ENCODE measurements at places on chromosomes 7 and 10. TPM values are rescaled to one million over a fixed set of nuclear protein-coding genes. Genes with fewer than 3 reads are reported as not detected.

GRCh38 chr10:34549953-34550352 is 265.1 kb downstream of the PARD3 start:
- no peak overlapping the region for H3K27ac ChIP-seq
- H3K4me3 ChIP-seq = no peak overlapping the region
- H3K27me3 ChIP-seq = no peaks in the 10 kb centered on the region
- H3K4me1 ChIP-seq = no peaks in the 10 kb centered on the region
- DNase-seq = no peak

- no peak for DNase-seq
- no peaks in the 10 kb centered on the region for H3K4me1 ChIP-seq
- no peaks in the 10 kb centered on the region for H3K27me3 ChIP-seq
- no peak overlapping the region for H3K4me3 ChIP-seq
Observed at GRCh38 chr7:37220664-37221063, 228.0 kb downstream of the ELMO1 start.

Gene FRMD4A
- total RNA-seq = 3.1 TPM

GRCh38 chr7:128350708-128351295 is 7.1 kb upstream of the RBM28 start:
- peaks cover 29% of the 10 kb centered on the region for H3K27me3 ChIP-seq
- H3K36me3 ChIP-seq = no peaks in the 10 kb centered on the region
- no peak overlapping the region for H3K4me3 ChIP-seq
- H3K4me1 ChIP-seq = peaks cover 14% of the 10 kb centered on the region

- no peaks in the 10 kb centered on the region for H3K4me1 ChIP-seq
- H3K27me3 ChIP-seq = no peaks in the 10 kb centered on the region
- no peaks in the 10 kb centered on the region for H3K36me3 ChIP-seq
- no peak overlapping the region for H3K27ac ChIP-seq
- H3K4me3 ChIP-seq = no peak overlapping the region
- no peak for DNase-seq
Observed at GRCh38 chr7:17516771-17517170, 218.3 kb downstream of the AHR start.

DNA sequence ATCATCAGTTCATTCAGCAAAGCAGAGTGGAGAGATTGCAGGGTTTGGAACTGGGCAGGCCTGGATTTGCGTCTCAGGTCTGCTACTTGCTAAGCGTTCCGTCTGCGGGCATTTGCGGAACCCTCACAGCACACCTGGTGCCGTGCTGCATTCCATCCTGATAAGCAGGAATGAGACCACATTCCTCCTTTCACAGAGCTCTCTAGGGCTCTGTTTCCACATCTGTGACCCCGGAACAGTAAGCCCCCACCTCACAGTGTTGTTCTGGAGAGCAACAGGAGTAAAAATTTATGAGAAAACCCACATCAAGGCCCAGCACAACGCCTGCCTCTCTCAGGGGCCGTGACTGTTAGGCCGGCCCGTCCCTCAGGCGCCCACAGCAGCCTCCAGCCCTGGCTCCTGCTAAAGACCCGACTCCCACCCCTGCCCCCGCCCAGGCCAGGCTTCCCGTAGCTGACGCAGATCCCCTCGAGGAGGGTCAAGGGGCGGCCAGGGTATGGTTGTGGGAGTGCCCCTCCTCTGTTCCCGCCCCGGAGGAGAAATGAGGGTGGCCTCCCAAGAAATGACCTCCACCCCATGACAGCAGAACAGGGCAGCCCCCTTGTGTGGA is 128.9 kb downstream of the RGS10 start:
- no peaks in the 10 kb centered on the region for H3K4me1 ChIP-seq
- no peaks in the 10 kb centered on the region for H3K27me3 ChIP-seq
- no peak for DNase-seq
- no peak overlapping the region for H3K27ac ChIP-seq

GRCh38 chr7:73770002-73770859 is at the start of gene CLDN3:
TSS of gene CLDN3 (minus strand) at chr7:73770270. CDS start at chr7:73770049, 221 bp downstream.
- H3K4me3 ChIP-seq = peak within 1 kb of the TSS; percentile 26
- no peaks in the 10 kb centered on the region for H3K36me3 ChIP-seq
- H3K27ac ChIP-seq = no peak within 1 kb of the TSS
- peaks cover 36% of the 10 kb centered on the region for H3K27me3 ChIP-seq
- H3K4me1 ChIP-seq = peaks cover 8% of the 10 kb centered on the region

DNA sequence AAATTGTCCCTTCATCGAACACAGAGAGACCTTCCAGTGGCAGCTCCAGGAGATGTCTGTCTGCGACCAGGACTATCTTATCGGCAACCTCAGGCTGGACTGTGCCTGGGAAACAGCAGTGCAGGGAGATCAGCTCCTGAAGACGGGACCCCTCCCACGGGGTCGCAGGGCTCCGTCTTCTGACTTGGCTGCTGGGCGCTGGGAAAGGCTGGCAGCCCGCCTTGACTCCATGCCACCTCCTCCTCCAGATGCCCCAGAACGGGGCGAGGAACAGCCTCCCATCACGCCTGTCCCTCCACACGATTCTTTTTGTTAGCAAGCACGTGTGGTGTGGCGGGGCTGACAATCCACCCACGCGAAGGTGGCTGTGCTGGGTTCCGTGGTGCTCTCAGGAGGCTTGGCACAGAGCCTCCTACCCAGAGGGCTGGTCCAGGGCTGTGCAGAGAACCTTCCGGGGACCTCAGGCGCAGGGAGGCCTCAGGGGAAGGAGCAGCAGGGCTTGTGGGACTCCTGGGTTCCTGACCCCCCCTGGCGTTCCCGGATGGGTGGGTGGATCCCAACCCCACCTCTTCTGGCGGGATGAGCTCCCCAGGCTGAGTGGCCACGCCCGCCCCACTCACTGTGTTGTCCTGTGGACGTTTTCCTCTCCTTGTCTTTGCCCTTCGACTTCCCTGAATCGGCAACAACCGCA is 47.6 kb upstream of the NKX6-2 start:
- no peak for DNase-seq
- H3K27me3 ChIP-seq = peaks cover 14% of the 10 kb centered on the region
- H3K36me3 ChIP-seq = no peaks in the 10 kb centered on the region
- H3K27ac ChIP-seq = no peak overlapping the region

GRCh38 chr10:43427166-43427825 is 9.6 kb upstream of the ZNF487 start:
- H3K36me3 ChIP-seq = no peaks in the 10 kb centered on the region
- no peak overlapping the region for H3K27ac ChIP-seq
- peaks cover 21% of the 10 kb centered on the region for H3K4me1 ChIP-seq
- peak; percentile 50 for DNase-seq
- H3K4me3 ChIP-seq = peak overlapping the region; percentile 9

DNA sequence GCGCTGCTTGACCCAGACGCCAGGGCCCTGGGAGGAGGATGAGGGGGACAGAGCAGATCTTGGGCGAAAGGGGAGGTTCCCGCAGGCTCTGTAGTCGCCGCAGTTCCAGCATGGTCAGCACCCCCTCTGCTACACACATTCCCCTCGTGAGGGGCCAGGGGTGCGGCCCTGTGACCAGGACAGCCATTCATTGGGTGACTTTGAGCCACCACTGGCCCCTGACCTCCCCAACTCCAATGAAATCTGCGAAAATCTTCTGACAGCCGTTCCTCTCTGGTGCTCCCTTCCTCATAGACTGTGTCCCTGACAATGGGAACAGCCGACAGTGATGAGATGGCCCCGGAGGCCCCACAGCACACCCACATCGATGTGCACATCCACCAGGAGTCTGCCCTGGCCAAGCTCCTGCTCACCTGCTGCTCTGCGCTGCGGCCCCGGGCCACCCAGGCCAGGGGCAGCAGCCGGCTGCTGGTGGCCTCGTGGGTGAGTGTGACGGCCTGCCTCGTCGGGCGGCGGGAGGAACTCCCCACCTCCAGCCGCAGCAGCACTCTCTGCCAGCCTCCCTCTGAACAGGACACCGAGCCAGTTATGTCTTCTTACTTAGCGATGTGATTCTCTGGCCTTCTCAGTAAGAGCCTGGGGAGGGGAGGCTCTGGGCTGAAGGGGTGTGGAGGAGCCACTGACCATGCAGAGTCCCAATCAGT is 825 bp downstream of the TMEM176A start:
- H3K36me3 ChIP-seq = no peaks in the 10 kb centered on the region
- DNase-seq = no peak
- H3K27me3 ChIP-seq = peaks cover 55% of the 10 kb centered on the region
- H3K27ac ChIP-seq = no peak overlapping the region

GRCh38 chr7:42611961-42612360 is 299.9 kb downstream of the C7orf25 start:
- no peak for DNase-seq
- H3K4me1 ChIP-seq = no peaks in the 10 kb centered on the region
- H3K27ac ChIP-seq = no peak overlapping the region
- no peaks in the 10 kb centered on the region for H3K27me3 ChIP-seq

GRCh38 chr7:89681448-89681847 is 472.8 kb upstream of the STEAP1 start:
- H3K27ac ChIP-seq = no peak overlapping the region
- H3K4me3 ChIP-seq = no peak overlapping the region
- H3K36me3 ChIP-seq = no peaks in the 10 kb centered on the region

GRCh38 chr7:148575640-148576411 is 14.7 kb upstream of the C7orf33 start:
- H3K4me3 ChIP-seq = no peak overlapping the region
- H3K27ac ChIP-seq = no peak overlapping the region
- H3K27me3 ChIP-seq = no peaks in the 10 kb centered on the region
- no peaks in the 10 kb centered on the region for H3K36me3 ChIP-seq

Gene OR2A5
- total RNA-seq = not detected

GRCh38 chr10:133616371-133617130 is 10.0 kb downstream of the FRG2B start:
- H3K27me3 ChIP-seq = peaks cover 13% of the 10 kb centered on the region
- H3K4me1 ChIP-seq = no peaks in the 10 kb centered on the region
- DNase-seq = no peak
- H3K36me3 ChIP-seq = no peaks in the 10 kb centered on the region

Gene PAX4
- total RNA-seq = not detected

- no peaks in the 10 kb centered on the region for H3K36me3 ChIP-seq
- no peaks in the 10 kb centered on the region for H3K27me3 ChIP-seq
- peak overlapping the region; percentile 100 for H3K27ac ChIP-seq
- peaks cover 21% of the 10 kb centered on the region for H3K4me1 ChIP-seq
Observed at GRCh38 chr7:66845379-66846095, 75.5 kb upstream of the TMEM248 start.

- no peak for DNase-seq
- H3K27me3 ChIP-seq = no peaks in the 10 kb centered on the region
- H3K4me3 ChIP-seq = no peak overlapping the region
- no peaks in the 10 kb centered on the region for H3K36me3 ChIP-seq
- no peak overlapping the region for H3K27ac ChIP-seq
Observed at GRCh38 chr7:81776948-81777630, 7.2 kb upstream of the HGF start.

GRCh38 chr7:85529201-85529600 is 342.3 kb upstream of the SEMA3D start:
- no peaks in the 10 kb centered on the region for H3K27me3 ChIP-seq
- no peaks in the 10 kb centered on the region for H3K36me3 ChIP-seq
- H3K27ac ChIP-seq = no peak overlapping the region
- no peak for DNase-seq

DNA sequence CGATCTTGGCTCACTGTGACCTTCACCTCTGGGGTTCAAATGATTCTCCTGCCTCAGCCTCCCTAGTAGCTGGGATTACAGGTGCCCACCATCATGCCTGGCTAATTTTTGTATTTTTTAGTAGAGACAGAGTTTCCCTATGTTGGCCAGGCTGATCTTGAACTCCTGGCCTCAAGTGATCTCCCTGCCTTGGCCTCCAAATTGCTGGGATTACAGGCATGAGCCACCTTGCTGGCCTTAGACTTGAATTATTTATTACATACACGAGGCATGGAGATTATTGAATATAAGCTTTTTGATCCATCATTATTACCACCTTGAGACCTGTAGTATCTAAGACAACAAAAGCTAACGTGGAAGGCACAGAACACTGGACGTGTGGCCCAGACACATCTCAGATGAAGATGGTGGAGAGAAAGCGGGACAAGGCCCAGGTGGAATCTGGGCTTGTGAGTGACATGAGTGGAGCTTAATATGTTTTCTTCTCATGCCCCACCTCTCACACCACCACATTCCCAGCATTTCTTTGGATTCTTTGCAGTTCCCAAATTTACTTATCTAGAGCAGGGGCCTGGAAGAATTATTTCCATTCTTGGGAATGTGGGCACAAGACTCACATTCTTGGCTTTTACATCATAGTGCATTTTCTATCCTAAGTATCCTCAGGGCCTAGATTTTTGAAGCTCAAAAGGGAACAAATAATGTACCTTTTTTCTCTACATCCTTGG is 76.6 kb downstream of the SUGCT start:
- no peak for DNase-seq
- no peak overlapping the region for H3K27ac ChIP-seq
- no peak overlapping the region for H3K4me3 ChIP-seq
- H3K27me3 ChIP-seq = no peaks in the 10 kb centered on the region

Gene TRUB1
- 5.9 TPM for total RNA-seq

Gene CDH23
- 5.2 TPM for total RNA-seq

- H3K27me3 ChIP-seq = no peaks in the 10 kb centered on the region
- no peak overlapping the region for H3K27ac ChIP-seq
- no peaks in the 10 kb centered on the region for H3K36me3 ChIP-seq
- H3K4me1 ChIP-seq = peaks cover 7% of the 10 kb centered on the region
- no peak overlapping the region for H3K4me3 ChIP-seq
Observed at GRCh38 chr7:38902449-38902848, 6.5 kb downstream of the VPS41 start.

Gene ALOX5
- total RNA-seq = 2.7 TPM

DNA sequence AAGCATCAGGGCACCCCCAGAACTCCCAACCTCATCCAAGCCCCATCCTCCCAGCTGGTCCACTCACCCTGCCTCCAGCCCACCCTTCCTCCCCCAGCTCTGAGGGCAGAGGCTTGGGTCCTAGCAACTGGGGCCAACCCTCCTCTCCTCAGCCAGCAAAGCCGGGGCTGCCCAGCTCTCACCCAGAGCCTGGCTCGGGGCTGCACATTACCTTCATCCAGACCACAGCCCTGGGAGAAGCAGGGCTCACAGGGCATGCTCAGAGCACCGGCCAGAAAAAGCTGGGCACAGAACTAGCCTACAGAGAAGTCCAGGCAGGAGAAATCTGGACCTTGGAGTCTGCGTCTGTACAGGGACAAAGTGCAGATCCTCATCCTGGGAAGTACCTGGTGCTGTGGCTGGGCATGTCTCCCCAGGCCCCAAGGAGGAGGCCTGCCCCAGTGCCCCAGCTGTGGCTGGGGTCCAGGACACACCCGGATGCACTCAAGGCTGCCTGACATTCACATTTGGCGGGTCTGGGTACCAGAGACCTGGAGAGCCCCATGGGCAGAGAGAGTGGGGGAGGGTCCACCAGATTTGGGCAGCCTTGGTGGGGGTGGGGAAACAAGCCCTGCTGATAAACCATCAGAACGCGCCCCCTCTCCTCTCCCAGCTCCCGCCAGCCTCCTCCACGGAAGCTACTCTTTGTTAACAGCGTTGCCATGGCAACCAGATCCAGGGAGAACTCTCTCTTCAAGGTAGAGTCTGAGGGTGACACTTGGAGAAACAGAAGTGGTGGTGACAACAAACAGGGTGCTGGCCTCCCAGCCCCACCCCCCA is 5.1 kb downstream of the RASGEF1A start:
- H3K4me1 ChIP-seq = peaks cover 18% of the 10 kb centered on the region
- DNase-seq = no peak
- H3K36me3 ChIP-seq = no peaks in the 10 kb centered on the region
- H3K27me3 ChIP-seq = peaks cover 9% of the 10 kb centered on the region
- H3K27ac ChIP-seq = no peak overlapping the region

All from CD4-positive, alpha-beta T cell (primary cell).